Hepatocyte (in vitro differentiated cells): ENCODE measurements at places on chromosomes 12 and 14.

DNA sequence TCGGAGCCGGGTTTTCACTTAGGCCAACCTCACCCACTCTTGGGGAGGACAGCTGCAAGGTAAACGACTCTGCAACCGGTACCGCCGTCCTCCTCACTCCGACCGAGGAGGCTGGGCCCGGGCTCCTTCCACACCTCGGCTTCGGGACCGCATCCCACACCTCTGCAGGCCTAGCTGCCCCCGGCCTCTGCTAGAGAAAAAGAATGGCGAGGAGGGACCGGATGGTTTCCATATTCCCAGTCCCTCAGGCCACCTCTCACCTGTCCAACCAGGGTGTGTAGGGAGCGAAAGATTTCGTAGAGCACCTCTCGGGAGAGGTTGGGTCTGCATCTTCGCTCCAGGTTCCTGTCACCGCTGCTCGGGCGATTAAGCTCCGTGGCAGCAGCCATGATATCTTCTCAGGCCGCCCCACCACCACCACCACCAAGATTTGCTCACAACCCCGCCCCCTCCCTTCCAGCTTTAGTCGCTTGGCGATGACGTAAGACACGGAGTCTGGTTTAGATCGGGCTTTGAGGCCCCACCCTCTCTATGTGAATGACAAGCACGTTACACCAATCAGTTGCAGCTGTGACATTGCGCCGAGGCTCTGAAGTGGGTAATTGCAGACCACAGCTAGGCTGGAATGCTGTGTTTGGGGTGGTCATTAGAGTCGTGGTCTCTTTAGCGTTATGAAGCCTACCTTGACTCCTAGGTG, at the start of gene MBIP:
MBIP (minus strand) TSS at position 438 of the 697 bp plus-strand sequence; CDS start at position 389, 49 bp downstream.
- peak; percentile 97 for DNase-seq

DNA sequence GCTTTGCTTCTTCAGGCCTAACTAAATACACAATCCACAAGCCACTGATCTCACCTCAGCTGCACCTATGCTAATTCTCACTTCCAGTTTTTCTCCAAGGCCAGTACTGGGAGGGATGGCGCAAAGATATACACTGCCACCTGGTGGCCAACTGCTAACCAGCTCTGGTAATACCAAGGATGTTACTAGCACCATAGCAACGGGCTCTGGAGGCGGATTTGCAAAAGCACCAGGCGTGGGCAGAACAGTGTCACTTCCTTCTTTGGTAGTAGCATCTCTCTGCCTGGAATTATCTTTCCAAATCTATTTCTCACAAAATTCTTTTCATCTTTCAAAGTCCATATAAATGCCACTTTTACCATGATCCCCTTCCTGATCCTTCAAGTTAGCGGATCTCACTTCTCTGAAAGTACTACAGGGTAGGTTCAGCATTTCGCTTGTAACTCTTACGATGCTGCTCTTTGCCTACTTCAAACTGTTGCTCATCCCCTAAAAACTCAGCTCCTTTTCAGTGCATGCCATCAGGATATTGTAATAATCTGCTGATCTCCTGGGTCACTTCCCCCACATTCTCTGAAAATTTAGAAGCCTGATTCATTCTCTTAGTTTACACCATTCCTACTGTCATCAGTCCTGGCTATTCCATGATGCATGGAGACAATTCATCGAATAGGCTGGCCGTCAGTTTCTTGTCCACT, 37.1 kb upstream of the FOXJ2 start:
- DNase-seq = peak; percentile 88

DNA sequence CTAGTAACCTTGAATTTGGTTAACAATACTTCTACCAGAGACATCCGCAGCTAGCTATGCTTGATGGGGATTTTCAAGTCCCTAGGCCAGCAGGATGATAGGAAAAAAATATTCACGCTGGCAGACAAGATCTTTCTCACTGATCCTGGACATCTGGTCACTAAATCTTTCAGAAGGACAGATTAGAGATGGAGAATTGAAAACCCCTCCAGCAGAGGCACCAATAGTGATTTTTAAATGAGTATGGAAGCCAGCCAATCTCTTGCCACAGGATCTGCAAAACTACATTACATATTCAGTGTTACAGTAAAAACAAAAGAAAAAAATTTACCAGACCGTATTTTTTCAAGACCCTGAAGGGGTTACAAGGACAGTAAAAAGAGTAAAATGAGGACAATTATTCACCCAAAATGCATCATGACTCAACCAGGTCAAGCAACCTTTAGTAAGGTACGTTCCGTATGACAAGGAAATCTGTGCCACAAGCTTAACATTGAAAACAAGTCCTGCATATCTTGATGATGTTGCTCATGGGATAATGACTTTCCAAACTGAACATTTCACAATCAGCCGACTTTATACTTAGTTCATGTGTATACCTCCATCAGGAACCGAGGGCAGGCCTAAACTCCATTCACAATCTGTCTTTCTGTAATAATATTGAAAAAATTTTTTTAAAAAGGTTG, 239.5 kb downstream of the GXYLT1 start:
- no peak for DNase-seq

DNA sequence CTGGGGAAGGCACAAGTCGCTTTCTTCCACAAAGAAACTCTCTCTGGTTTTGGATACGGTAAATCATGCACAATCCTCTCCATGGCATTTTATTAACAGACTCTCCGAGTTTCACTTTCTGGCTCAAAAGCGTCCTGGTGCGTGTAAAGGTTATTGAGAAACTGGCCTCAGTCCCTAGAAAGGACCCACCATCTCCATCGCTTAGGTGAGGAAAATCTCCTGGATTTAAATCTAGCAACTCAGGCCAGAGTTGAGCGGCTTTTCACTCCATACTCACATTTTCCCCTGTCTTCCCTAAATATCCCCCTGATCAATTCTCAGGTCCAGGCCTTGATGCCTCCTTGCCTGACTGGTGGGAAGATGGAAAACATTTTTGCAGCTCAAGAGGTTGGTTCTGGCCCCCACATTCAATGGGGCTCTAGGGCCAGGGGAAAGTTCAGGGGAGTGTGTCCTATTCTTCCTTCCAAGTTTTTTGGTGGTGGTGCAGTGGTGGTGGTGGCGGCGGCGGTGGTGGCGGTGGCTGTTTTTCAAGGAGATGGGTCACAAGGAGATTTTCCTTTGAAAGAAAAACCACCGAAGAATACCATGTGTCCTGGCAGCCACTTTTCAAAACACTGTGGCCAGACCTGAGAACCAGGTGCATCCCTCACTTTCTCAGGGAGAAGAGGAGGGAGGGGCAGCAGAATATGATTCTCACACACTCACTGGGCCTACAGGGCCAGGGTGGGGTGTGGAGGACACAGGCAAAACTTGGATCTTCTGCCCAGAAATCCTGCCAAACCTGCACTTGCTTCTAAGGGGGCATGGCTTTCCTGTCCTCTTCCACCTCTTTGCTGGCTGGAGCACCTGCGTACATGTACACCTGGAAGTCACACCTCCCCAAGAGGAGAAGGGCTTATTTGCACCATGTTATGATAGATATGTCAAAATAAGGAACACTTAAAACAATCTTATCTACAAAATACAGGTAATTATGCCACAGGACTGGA, 46.7 kb upstream of the PNMA1 start:
- DNase-seq = no peak

- no peak for DNase-seq
These were observed 2.7 kb downstream of the GAPDH start for GRCh38 chr12:6536894-6537579.

GRCh38 chr14:64422756-64423155, 34.6 kb downstream of the MTHFD1 start:
- DNase-seq = no peak

GRCh38 chr12:92134638-92135274, 10.9 kb downstream of the BTG1 start:
- DNase-seq = no peak

GRCh38 chr14:52349731-52350130, 35.6 kb downstream of the PTGER2 start:
- DNase-seq = no peak

GRCh38 chr12:262817-263216, at the start of gene SLC6A13:
Gene SLC6A13, minus strand, starts transcription at chr12:262836. Its CDS starts 2,784 bp downstream, at chr12:260052.
- DNase-seq = no peak

DNA sequence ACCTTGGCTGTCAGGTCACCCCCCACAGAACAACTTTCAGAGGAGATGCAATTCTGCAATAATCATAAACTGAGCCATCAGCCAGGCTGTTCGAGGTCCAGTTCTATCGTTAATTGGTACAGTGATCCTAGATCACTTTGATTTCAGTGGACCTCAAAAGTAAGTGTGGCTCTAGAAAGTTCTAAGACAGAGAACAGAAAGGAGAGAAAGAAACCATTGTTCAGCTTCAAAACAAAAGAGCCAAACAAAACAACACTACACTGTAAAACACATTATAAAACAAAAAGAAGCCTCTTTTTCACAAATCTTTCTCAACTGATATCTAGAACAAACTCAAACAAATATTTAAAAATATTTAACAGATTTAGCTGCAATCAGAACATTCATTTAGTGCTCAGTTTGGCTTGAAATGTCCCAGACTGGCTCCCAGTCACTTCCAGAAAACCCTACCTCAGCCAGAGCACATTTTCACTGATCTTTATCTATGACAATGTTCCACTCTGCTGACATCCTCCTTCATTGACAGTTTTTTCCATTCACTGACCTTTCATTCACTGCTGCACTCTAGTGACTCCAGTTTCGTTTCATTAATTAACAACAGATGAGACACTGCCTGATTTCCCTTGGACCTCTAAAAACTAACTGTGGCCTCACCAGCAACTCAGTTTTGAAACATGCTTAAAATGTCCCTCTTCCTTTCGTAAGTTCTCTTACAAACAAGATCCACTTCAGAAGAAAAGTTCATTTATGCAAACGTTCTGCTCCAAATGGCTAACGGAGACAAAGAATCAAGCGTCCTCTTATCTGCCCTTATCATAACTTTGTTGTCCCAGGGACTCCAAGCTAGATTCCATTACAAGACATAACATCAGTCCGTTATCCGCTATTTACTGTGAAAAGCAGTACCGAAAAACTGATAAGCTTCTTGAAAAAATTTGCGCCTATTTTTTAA, 56.8 kb downstream of the DUSP16 start:
- DNase-seq = peak; percentile 37

DNA sequence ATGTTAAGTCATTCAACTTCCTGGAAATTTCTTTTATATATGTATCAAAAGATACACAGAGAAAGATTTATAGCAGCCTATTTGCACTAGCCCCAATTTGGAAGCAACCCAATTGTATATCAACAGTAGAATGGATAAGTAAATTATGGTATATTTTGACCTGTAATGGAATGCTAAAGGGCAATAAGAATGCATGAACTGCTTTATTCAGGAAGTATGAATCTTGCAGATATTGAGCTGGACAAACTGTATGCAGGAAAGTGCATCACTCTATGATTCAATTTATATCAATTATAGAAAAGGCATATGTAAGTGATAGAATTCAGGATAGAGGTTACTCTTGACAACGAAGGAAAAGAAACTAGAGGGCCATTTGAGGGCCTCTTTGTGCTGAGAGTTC, 913.1 kb upstream of the FBXO33 start:
- no peak for DNase-seq

GRCh38 chr12:107736914-107737313, 24.0 kb downstream of the PRDM4 start:
- no peak for DNase-seq

GRCh38 chr12:124952801-124953200, 36.1 kb downstream of the DHX37 start:
- no peak for DNase-seq

- peak; percentile 15 for DNase-seq
These were observed 13.6 kb upstream of the TBC1D30 start for GRCh38 chr12:64810831-64811230.

DNA sequence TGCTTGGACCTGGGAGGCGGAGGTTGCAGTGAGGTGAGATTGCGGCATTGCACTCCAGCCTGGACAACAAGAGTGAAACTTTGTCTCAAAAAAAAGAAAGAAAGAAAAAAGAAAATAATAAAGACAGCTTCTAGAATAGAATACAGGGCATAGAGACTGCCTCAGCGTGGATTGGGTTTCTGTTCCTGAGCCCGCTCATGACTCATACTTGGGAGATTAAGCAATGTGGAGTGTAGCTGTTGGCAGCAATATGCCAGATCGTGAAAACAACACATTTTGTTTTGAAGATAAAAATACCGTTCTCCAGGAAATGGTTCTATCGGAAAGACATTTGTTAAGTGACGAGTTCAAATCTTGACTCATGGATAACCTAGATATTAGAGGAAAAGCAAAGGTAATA, 67.2 kb downstream of the GLT1D1 start:
- peak; percentile 54 for DNase-seq

DNA sequence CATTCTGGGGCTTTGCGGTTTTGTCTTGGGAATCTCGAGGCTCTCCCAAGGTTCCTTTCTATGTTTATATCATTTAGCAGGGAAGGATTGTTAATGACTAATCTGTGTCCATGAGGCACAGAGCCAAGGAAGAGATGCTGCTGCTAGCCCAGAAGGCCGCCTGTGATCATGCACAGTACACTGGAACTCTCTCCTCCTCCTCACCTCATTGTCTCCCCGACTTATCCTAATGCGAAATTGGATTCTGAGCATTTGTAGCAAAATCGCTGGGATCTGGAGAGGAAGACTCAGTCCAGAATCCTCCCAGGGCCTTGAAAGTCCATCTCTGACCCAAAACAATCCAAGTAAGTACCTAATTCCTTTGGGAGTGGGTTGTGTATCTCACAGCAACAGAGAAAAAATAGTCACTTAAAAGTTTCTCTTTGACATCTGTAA, at the start of gene NR1H4:
NR1H4 (plus strand) TSS at position 151 of the 435 bp plus-strand sequence. CDS start 19,458 bp downstream, outside the sequence.
- DNase-seq = no peak

DNA sequence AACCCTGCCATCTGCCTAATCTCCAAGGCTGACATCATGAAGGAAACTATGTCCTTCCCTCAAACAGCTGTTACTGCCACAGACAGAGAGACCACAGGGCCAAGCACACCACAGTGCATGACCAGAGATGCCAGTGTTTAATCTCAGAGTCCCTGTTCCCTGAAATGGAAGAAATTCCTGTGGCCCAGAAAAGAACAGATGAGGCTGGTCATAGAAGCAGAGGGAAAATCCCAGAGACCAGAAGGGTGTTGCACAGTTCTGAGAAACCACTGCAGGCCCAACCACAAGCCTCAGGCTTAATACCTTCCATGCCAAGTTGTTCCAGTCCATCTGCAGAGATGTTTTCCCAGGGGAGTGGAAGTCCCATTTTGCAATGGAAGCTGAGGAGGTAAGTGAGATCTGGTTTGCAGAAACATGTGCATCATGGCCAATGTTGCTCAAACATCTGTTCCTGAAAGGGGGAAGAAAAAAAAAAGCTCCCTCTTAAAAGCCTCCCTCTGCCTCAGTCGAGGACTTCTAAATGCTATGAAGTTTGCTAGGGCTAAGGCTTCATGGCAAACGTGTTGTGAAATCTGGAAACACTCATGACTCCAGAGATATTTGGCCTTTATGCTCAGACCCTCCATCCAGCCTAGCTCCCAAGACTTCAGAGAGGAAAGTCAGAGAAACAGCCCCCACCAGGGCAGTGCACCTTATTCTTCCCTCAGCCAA, 98.6 kb downstream of the SCARB1 start:
- DNase-seq = peak; percentile 43

DNA sequence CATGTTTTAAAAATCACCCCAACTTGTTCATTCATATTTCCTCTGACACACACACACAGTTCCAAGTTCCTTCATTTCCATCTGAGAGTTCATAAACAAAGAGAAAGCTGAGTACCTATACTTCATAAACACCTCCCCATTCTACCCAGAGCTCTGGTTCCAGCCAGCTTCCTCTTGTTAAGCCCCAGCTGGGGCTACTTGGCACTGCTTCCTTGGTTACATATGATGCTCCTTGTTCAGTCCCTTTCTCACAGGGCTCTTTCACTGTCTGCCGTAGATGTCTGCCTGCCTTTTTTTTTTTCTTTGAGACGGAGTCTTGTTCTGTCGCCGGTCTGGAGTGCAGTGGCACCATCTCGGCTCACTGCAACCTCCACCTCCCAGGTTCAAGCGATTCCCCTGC, 77.5 kb downstream of the COX16 start:
- DNase-seq = peak; percentile 14

GRCh38 chr12:120997448-120997847, 18.8 kb downstream of the C12orf43 start:
- no peak for DNase-seq
